ENCODE measurements at places on chromosomes 4 and X.

GRCh38 chr4:5118091-5118786, 67.0 kb downstream of the STK32B start:
- ATAC-seq = no peak

- no peak for ATAC-seq
Observed at GRCh38 chrX:6667048-6667768, 132.3 kb upstream of the VCX3A start.

- ATAC-seq = no peak
Observed at GRCh38 chr4:113003841-113004240, 45.6 kb upstream of the ANK2 start.

DNA sequence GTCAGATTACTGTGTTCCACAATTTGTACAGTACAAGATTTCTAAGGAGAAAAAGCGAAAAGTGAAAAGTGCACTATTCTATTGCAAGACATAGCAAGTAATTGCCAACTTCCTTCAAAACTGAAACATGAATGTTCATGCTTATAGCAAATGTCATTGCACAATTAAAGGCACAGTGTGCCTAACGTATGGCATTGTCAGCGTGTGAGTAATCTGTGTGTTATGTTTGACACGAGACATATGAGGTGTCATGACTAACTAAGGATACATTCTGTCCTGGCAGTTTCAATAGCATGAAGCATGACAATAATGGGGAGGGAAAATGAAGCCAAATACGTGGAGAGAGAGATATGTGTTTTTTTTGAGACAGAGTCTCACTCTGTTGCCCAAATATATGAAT, 33.6 kb upstream of the TBC1D9 start:
- peak; percentile 41 for ATAC-seq

- ATAC-seq = peak; percentile 66
Observed at GRCh38 chr4:111991797-111992196, 153.5 kb upstream of the FAM241A start.

DNA sequence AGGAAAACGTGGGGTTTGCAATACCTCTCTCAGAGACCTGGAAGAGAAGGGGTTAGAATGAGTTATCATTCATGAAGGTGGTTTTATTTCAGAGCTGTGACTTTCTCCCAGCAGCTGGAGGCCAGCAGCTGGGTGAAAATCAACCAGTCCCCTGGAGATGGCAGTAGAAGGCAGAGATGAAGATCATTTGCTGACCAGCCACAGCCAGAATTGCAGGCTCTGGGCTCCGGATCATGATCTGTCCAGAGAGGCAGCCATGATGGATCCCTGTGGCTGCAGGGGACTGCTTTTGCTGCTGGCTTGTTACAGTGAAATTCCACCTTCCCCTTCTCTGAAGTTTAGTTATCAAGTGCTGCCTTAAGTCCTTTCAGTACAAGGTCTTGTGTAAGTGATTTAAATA, 46.9 kb upstream of the TAB3 start:
- ATAC-seq = no peak

GRCh38 chr4:74659576-74660411, 134.5 kb downstream of the BTC start:
- peak; percentile 90 for ATAC-seq

DNA sequence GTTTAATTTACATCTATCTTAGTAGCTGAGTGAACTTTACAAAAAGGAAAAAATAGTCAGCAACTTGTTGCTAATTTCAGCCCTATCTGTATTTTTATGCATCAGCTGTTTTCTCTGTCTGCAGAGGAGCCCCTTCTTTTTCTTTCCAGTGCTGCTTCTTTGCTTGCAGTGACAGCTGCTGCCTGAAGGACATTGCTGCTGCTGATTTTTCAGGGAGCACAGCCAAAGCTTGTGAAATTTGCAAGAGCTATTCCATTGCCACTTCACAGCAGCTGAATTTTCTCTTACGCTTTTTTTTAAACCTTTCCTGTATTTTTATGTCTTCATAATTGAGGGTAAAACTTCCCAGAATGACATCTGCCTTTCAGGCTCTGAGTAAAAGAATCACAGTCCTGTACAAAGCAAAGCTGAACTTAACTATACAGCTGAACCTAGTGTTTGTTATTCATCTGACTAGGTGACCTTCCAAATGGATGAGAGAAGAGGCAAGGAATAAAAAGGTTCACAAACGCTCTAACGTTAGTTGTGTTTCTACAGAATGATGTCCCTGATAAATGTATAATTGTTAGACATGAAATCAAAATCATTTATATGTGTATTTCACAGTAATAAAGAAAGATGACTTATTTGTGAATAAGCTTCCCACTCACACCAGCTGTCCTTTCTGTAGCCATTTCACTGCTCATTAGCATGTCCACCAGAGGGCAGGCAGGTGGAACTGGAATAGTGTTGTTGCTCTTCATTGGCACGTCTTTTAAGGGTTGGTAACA, 541.4 kb downstream of the ADGRL3 start:
- no peak for ATAC-seq

DNA sequence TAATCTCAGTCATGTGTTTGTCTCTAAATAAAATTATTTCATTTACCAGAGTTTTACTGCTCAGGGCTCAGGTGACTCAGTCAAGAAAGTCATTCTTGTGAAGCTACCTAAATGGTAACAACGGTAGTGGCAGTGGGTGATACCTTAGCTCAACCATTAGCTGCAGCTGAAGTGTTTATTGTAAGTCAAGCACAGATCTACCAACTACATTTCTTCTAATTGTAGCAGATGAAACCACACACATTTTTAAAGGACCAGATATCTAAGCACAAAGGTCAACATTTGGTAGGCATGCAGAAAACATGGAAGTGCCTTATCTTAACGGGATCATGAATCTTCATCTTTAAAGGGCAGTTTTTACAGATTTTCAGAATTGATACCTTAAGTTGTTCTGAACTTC, 79.1 kb downstream of the FAT4 start:
- ATAC-seq = no peak
